ENCODE measurements at places on chromosomes 12 and 14.

DNA sequence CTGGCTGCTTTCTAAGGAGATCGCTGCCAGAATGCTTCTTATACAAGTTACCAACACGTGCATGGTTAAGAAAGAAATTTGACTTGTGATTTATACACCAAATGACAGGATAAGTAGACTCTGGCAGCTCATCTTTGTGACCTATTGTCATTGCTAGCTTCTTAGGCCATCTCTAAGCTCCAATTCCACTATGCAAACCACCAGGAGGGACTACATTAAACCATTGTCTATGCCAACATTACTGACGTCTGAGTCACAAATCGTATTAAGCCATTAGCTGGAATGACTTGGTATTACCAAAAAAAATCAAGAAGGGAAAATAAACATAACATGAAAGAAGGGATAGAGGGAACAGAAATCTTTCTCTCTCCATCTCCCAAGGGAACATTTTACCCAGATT lies 15.8 kb upstream of the VPS33A start:
- DNase-seq, result no peak

- no peak for DNase-seq
Measured at GRCh38 chr12:22054155-22054554, 8.1 kb downstream of the CMAS start.

- no peak for DNase-seq
Measured at GRCh38 chr14:86035882-86036281, 505.9 kb downstream of the FLRT2 start.

DNA sequence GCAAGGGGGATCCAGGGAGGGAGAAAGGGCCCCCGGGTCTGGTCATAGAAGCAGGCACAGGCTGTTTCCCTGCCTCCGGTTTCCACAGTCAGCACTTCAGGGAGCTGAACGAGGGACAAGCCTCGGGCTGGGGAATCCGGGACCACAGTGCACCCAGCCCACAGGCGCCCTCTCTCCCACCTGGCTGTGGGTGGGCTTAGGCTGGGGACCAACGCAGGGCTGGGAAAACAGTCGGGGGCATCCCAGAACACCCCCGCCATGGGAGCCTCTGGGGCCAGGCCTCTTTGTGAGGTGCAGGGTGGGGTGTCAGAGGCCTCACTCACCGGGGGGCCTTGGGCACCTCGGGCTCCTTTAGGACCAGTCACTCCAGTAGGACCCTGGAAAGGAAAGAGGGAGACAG lies 16.3 kb downstream of the TMEM106C start:
- DNase-seq, result no peak

- no peak for DNase-seq
Measured at GRCh38 chr12:25550186-25550585, 2.9 kb downstream of the LMNTD1 start.

GRCh38 chr12:52097045-52097666 lies 17.7 kb downstream of the SMIM41 start:
- DNase-seq, result no peak

DNA sequence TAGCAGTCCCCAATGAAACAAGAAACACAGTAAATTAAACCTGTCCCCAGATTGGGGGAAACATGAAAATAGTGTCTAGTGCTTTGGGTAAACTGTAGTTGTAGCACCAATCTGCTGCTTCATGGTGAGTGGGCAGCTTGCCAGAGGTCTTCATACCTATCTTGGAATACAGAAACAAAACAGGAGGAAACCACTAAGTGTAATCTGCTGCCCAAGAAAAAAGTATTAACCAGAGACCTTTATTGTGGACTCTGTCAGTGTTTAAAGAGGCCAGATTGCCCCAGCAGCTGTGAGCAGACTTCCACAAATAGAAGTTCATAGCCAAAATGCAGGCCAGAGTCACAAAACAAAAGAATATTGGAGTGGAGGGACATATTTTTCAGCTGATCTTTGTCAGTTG lies 2.3 kb downstream of the ISCU start:
- no peak for DNase-seq

DNA sequence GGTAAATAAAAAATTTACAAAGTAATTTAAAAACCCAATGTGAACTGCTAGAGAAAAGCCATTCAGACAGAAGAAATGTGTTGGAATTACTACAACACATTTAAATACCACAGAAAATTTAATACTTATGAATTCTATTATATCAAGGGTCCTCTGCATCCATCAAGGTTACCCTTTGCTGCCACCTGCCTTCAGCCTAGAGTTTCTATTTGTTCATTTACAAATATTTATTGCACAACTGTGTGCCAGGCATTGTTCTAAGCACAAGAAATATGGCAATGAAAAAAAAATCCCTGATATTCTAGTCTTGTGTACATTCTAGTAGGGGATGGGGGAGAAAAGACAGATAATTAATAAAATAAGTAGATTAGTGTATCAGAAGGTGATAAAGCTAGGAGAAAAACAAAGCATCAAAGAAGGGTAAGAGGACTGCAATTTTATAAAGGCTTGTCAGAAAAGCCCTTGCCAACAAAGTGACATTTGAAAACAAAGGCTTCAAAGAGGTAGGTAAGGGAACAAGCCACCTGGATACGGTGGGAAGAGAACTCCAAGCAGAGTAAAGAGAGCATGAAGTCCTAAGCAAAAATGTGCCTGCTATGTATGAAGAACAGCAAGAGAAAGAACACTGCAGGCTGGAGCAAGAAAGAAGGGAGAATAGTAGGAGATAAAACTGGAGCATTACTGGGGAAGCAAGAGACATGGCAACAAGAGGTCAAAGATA lies 59.1 kb upstream of the SLC6A13 start:
- peak; percentile 23 for DNase-seq

GRCh38 chr14:45252366-45253069 lies 484 bp downstream of the MIS18BP1 start:
- DNase-seq, result peak; percentile 71
